ENCODE measurements at places on chromosomes 2 and 18.

DNA sequence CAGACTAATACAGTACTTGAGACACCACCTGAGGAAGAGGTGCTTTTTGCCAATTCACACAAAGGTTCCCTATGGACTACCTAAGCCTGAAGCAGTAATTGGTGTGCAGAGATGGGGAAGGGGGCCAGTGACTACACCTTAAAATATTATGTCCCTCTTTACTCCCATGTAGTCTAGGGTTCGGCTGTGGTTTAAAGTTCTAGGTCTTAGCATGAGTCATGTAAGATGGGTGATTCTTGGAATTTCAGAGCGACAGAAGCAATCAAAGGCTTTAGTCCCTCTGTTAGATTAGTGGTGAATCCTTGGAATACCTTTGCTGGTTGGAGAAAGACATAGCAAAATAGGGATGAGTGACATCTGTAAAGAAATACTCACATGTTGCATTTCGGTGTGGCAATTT, 14.3 kb upstream of the CCDC85A start:
- no peak for DNase-seq

DNA sequence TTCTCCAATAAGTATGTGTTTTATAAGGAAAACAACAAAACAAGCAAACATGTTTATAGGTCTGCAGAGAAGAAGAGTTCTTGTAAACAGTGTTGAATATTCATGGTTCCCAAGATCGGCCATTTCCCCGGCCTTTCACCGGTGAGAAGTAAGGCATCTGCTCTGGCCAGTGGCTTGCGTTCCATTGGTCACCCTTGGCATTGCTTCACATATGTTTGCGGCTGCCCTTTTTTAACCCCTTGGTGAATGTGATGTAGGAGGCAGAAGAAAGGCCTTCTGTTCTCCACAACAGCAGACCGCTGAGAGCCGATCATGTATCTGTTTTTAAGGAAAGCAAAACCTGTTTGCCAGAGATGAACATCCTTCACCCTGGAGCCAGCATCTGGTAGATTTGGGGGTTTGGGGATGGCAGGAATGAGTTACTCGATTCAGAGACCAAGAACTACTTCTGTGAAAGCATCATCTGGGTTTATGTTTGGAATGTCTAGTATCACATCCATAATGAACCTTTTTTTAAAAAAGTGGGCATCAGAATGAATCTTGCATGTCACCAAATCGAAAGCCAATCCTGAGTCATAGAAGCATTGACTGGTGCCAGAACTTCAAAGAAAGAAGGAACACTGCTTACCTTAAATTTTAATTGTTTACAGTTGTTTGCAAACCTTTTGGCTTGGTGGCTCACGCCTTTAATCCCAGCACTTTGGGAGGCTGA, 112.3 kb downstream of the AGAP1 start:
- DNase-seq = no peak

- DNase-seq = no peak
Observed at GRCh38 chr2:44746856-44747615, 194.5 kb upstream of the SIX3 start.

DNA sequence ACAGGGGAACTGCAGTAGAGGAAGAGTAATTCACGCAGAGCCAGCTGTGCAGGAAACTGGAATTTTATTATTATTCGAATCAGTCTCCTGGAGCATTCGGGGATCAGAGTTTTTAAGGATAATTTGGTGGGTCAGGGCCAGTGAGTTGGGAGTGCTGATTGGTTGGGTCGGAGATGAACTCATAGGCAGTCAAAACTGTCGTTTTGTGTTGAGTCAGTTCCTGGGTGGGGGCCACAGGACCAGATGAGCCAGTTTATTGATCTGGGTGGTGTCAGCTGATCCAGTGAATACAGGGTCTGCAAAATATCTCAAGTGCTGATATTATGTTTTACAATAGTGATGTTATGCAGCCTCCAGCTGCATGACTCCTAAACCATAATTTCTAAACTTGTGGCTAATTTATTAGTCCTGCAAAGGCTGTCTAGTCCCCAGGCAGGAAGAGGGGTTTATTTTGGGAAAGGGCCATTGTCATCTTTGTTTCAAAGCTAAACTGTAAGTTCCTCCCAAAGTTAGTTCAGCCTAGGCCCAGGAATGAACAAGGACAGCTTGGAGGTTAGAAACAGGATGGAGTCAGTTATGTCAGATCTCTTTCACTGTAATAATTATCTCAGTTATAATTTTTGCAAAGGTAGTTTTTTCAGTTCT, 67.0 kb downstream of the ASAP2 start:
- DNase-seq = no peak
